ENCODE measurements at places on chromosomes 6 and 20. TPM values are rescaled to one million over a fixed set of nuclear protein-coding genes. Genes with fewer than 3 reads are reported as not detected.

Gene TBX18
- total RNA-seq = 32.8 TPM

Gene C2
- 23.1 TPM for total RNA-seq

Gene ADGB
- 0.99 TPM for total RNA-seq

Gene ULBP2
- 0.55 TPM for total RNA-seq

Gene TCF21
- 5.3 TPM for total RNA-seq

Gene GSTA2
- total RNA-seq = not detected

Gene ECT2L
- 0.99 TPM for total RNA-seq

Data from spinal cord (tissue), 10 donors.